ENCODE measurements at places on chromosomes 13 and 19.

DNA sequence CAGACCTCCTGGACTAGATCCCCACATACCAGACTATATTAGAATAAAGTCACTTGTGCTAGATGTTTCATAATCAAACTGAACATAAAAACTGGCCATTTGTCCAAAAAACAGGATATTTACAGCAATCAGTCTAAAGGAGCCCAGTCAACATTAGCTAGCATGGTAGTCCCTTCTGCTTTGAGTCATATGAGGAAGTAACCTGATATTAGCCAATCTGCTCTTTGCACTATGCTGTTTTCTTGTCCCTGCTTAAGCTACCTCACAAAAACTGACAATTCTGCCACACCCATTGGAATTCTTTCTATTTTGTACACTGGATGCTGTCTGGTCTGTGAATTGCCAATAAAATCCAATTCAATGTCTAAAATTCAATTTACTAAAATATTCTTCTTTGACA, 1824.2 kb downstream of the OLFM4 start:
- H3K36me3 ChIP-seq = no peaks in the 10 kb centered on the region
- H3K27ac ChIP-seq = no peak overlapping the region
- no peaks in the 10 kb centered on the region for H3K4me1 ChIP-seq
- H3K4me3 ChIP-seq = no peak overlapping the region
- DNase-seq = no peak

- H3K36me3 ChIP-seq = no peaks in the 10 kb centered on the region
- H3K4me3 ChIP-seq = no peak overlapping the region
- no peak overlapping the region for H3K27ac ChIP-seq
- H3K27me3 ChIP-seq = peaks cover 23% of the 10 kb centered on the region
Measured at GRCh38 chr13:20132052-20132634, 28.7 kb downstream of the GJA3 start.

DNA sequence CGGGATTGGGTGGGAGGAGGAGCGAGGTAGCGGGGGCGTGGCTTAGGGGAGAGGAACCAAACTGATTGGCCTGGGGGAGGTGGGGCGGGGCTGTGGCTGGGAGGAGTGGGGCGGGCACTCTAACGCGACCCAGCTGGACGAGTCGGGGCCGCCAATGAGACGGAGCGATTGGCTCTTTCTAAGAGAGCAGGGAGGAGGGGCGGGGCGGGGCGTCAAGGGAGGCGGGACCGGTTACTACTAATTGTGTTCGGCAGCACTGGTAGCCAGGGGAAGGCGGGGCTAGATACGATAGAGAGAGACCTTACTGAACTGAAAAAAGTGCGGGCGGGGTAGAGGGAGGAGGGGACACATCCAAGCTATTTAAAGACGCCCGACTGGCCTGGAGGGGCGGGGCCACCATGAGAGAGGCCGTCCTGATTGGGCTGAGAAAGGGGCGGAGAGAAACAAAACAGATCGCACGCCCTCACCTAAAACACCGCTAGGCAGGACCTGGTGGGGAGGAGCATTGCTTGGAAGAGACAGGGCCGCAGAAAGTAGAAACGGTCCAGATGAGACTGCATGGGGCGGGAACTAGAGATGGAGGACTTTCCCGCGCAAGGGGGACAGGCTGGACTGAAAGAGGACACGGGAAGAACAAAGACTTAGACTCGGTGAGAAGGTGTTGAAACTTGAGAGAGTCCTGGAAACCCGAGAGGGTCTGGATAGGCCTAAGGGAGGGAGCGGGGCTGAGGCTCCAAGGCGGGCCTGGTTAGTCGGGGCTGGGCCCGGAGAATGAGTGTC, at the start of gene KCNC3:
KCNC3 (minus strand) TSS at position 232 of the 780 bp plus-strand sequence. CDS start 295 bp downstream, outside the sequence.
- H3K27me3 ChIP-seq = peaks cover 30% of the 10 kb centered on the region
- H3K4me3 ChIP-seq = peak within 1 kb of the TSS; percentile 87
- H3K36me3 ChIP-seq = peaks cover 26% of the 10 kb centered on the region

- no peak overlapping the region for H3K27ac ChIP-seq
- H3K4me3 ChIP-seq = no peak overlapping the region
- DNase-seq = no peak
- peaks cover 52% of the 10 kb centered on the region for H3K4me1 ChIP-seq
Measured at GRCh38 chr13:51589793-51590192, 5.5 kb downstream of the WDFY2 start.

- no peak overlapping the region for H3K27ac ChIP-seq
- no peak for DNase-seq
- H3K36me3 ChIP-seq = no peaks in the 10 kb centered on the region
- no peak overlapping the region for H3K4me3 ChIP-seq
- H3K4me1 ChIP-seq = no peaks in the 10 kb centered on the region
Measured at GRCh38 chr13:24361113-24361512, 51.7 kb downstream of the C1QTNF9 start.

DNA sequence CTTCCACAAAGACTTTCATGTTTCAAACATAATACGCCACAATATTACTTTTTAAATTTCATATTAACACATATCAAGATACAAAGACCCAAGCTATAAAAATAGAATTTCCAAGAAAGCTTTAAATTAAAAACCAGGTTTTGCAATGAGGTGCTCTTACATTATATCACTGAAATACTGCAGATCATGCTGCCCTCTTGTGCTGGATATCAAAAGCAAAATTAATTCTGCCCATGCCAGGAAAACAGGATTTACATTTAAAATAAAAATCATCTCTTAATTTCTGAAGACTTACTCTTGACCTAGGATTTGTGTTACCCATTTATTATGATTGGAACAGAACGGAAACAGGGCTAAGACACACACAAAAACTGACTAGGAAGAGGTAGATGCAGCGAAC, 145.0 kb downstream of the ABCC4 start:
- no peaks in the 10 kb centered on the region for H3K36me3 ChIP-seq
- H3K27ac ChIP-seq = no peak overlapping the region
- H3K27me3 ChIP-seq = no peaks in the 10 kb centered on the region
- peaks cover 7% of the 10 kb centered on the region for H3K4me1 ChIP-seq

DNA sequence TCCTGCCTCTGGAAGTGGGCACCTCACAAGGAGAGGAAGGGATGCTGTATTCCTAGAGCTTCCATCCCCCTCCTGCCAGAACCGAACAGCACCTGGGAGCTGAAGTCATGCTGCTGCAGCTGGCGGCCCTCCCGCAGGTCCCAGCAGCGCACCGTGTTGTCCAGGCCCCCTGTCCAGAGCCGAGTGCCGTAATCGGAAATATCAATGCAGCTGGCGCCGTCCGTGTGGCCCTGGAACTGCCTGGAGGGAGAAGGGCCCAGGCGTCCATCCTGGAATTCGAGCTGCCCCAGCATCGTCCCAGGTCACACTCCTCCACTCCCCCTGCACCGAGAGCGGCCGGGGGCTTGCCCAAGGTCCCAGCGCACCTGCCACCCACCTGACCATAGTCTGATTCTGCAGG, 23.7 kb downstream of the TLE2 start:
- no peaks in the 10 kb centered on the region for H3K27me3 ChIP-seq
- H3K4me1 ChIP-seq = no peaks in the 10 kb centered on the region
- H3K4me3 ChIP-seq = no peak overlapping the region
- no peaks in the 10 kb centered on the region for H3K36me3 ChIP-seq
- H3K27ac ChIP-seq = no peak overlapping the region
- no peak for DNase-seq

DNA sequence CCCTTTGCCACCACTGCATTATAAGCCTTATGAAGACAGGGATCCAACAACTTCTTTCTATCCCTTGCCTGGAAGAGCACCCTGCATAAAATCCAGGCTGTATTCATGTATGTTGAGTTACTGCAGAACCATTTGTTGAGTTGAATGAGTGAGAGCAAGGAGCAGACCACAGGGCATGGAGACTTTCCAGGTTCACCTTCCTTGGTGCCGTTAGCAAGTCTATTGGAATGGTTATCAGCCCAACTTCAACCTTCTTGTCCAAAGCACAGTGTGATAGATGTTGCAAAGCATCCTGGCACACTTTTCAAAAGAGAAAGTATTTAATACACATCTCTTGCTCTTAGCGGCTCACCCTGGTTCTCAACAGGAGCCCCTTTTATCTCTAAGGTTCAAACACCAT, 100.9 kb upstream of the CLDN10 start:
- peaks cover 6% of the 10 kb centered on the region for H3K27me3 ChIP-seq
- peaks cover 5% of the 10 kb centered on the region for H3K4me1 ChIP-seq
- no peak for DNase-seq
- H3K4me3 ChIP-seq = no peak overlapping the region

- no peak for DNase-seq
- no peaks in the 10 kb centered on the region for H3K36me3 ChIP-seq
- no peaks in the 10 kb centered on the region for H3K4me1 ChIP-seq
- H3K27ac ChIP-seq = no peak overlapping the region
- H3K27me3 ChIP-seq = no peaks in the 10 kb centered on the region
Measured at GRCh38 chr13:104387510-104387909, 1321.3 kb upstream of the SLC10A2 start.

DNA sequence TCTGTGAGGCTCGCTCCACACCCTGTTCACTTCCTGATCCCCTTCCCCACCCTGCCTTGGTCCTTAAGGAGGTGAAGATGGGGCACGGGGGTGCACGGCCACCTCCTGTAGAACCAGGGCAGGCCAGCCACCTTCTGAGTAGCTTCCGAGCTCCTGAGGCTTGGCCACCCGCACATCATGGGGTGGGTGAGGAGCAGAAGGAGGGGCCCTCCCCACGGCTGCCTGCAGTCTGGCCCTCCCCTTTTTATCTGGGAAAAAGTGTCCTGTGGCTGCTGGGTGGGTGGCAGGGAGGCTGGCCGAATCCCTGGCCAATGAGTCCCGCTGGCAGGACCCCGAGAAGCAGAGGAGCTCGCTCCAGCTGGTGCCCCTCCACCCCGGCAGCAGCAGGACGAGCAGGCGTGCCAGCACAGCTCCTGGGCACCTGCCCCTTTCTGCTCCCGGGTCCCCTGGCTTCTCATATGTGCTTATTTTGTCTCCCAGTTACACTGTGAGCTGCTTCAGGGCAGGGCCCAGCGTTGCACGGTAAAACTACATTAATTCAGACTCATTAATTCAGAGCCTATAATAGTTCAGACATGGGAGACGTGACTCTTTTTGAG, 135.0 kb downstream of the KDM4B start:
- H3K4me3 ChIP-seq = no peak overlapping the region
- H3K4me1 ChIP-seq = no peaks in the 10 kb centered on the region
- no peaks in the 10 kb centered on the region for H3K27me3 ChIP-seq
- H3K27ac ChIP-seq = no peak overlapping the region

- DNase-seq = no peak
- H3K4me1 ChIP-seq = no peaks in the 10 kb centered on the region
- peaks cover 5% of the 10 kb centered on the region for H3K27me3 ChIP-seq
- no peaks in the 10 kb centered on the region for H3K36me3 ChIP-seq
Measured at GRCh38 chr13:75910591-75910990, 274.5 kb downstream of the LMO7 start.

- no peaks in the 10 kb centered on the region for H3K27me3 ChIP-seq
- no peak for DNase-seq
- H3K36me3 ChIP-seq = peaks cover 2% of the 10 kb centered on the region
- no peak overlapping the region for H3K4me3 ChIP-seq
Measured at GRCh38 chr19:56124578-56124977, 3.5 kb upstream of the ZNF787 start.

DNA sequence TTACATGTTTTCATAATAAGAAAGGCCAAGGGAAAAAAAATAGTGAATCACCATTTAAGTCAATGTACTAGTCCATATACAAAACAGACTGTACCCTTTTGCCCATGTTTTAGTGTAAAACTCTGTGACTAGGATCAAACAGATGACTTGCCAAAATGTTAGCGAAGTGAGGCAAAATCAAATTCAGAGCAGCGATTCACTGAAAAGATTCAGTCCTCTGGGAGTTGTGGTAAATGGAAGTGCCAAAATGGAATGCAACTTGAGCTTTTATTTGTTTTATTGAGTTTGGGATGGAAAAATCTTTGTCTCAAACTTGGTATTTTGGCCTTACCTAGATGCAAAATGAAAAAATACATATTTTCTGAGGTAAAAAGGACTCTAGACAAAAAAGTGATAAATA, 9.1 kb downstream of the CDADC1 start:
- no peak overlapping the region for H3K27ac ChIP-seq
- DNase-seq = no peak
- H3K36me3 ChIP-seq = peaks cover 70% of the 10 kb centered on the region
- no peak overlapping the region for H3K4me3 ChIP-seq
- peaks cover 44% of the 10 kb centered on the region for H3K4me1 ChIP-seq

- no peaks in the 10 kb centered on the region for H3K4me1 ChIP-seq
- no peaks in the 10 kb centered on the region for H3K36me3 ChIP-seq
- no peak for DNase-seq
- H3K27me3 ChIP-seq = no peaks in the 10 kb centered on the region
- H3K4me3 ChIP-seq = no peak overlapping the region
Measured at GRCh38 chr19:31119951-31120690, 229.1 kb downstream of the TSHZ3 start.

DNA sequence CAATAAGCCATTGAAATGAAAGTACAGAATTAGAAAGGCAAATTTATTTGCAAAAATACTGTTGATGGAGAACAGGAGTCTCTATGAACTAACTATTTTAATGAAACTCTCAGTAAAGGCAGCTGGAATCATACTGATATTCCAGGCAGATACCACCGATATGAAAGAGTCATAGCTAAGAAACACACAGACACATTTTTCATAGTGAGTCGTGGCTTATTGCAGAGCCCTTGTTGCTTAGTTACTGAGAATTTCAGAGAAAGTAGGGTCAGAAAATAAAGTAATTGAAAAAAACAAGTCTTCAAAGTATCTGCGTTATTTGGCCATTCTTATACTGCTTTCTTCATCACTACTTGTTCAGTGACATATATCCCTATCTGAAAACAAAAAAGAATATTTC, 1890.9 kb downstream of the PCDH9 start:
- no peak overlapping the region for H3K4me3 ChIP-seq
- H3K27me3 ChIP-seq = no peaks in the 10 kb centered on the region
- no peaks in the 10 kb centered on the region for H3K36me3 ChIP-seq
- H3K4me1 ChIP-seq = no peaks in the 10 kb centered on the region
- no peak for DNase-seq

GRCh38 chr13:57128909-57129308, 11.8 kb upstream of the PRR20A start:
- no peak overlapping the region for H3K27ac ChIP-seq
- no peak overlapping the region for H3K4me3 ChIP-seq

GRCh38 chr19:49343123-49343522, 7.9 kb downstream of the CD37 start:
- no peak overlapping the region for H3K4me3 ChIP-seq
- DNase-seq = no peak
- H3K4me1 ChIP-seq = peaks cover 27% of the 10 kb centered on the region
- H3K36me3 ChIP-seq = peaks cover 29% of the 10 kb centered on the region

- H3K4me1 ChIP-seq = peaks cover 2% of the 10 kb centered on the region
- no peaks in the 10 kb centered on the region for H3K27me3 ChIP-seq
- no peaks in the 10 kb centered on the region for H3K36me3 ChIP-seq
- H3K27ac ChIP-seq = no peak overlapping the region
Measured at GRCh38 chr13:109154546-109154945, 525.1 kb downstream of the MYO16 start.

GRCh38 chr13:95533545-95534160, 18.9 kb upstream of the CLDN10 start:
- H3K36me3 ChIP-seq = no peaks in the 10 kb centered on the region
- DNase-seq = no peak
- no peaks in the 10 kb centered on the region for H3K4me1 ChIP-seq
- no peak overlapping the region for H3K27ac ChIP-seq

- H3K27me3 ChIP-seq = no peaks in the 10 kb centered on the region
- H3K4me1 ChIP-seq = peaks cover 72% of the 10 kb centered on the region
- H3K27ac ChIP-seq = no peak overlapping the region
- H3K36me3 ChIP-seq = peaks cover 80% of the 10 kb centered on the region
- no peak for DNase-seq
Measured at GRCh38 chr13:52459668-52460067, 4.4 kb downstream of the CKAP2 start.

- H3K36me3 ChIP-seq = no peaks in the 10 kb centered on the region
- no peak for DNase-seq
- H3K4me3 ChIP-seq = no peak overlapping the region
- no peak overlapping the region for H3K27ac ChIP-seq
- peaks cover 26% of the 10 kb centered on the region for H3K4me1 ChIP-seq
Measured at GRCh38 chr13:24039621-24040475, 120.7 kb upstream of the SPATA13 start.
